ENCODE measurements at places on chromosomes 11 and 22.
A peak's percentile ranks its signal among the peaks of the same experiment; 100 is the strongest.

GRCh38 chr22:26735019-26735409 is 77.6 kb downstream of the MIAT start:
- no peak for DNase-seq

DNA sequence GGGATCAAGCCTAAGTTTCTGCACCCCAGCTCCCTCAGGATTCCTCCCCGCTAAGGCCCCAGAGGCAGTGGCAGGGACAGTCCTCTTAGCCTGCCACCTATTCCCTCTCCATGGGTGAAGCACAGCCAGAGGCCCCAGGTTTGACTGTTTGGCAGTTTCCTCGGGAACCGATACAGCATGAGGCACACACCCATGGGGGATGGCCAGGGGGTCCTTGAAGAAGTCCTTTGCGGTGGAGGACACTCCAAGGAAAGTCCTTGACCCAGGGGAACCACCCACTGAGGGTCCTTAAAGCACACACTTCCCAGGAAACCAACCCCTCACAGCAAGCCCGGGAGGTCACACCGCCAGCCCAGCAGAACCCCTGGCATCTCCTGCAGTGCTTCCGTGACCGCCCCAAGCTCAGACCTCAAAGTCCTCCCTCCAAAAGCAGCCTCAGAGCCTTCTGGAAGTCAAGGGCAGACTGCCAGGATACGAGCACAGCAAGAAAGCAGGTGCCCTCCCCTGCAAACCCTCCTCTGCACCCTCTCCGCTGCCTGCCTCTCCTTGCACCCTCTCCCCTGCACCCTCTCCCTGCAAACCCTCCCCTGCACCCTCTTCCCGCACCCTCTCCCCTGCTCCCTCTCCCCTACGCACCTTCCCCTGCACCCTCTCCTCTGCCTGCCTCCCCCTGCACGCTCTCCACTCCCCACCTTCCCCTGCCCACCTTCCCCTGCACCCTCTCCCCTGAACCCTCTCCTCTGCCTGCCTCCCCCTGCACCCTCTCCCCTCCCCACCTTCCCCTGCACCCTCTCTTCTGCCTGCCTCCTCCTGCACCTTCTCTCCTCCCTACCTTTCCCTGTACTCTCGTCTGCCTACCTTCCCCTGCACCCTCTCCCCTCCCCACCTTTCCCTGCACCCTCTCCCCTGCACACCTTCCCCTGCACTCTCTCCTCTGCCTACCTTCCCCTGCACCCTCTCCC is 1.4 kb downstream of the SIGIRR start:
- no peak for DNase-seq

- peak; percentile 88 for DNase-seq
Measured at GRCh38 chr11:469684-470560, 19.8 kb downstream of the PTDSS2 start.

DNA sequence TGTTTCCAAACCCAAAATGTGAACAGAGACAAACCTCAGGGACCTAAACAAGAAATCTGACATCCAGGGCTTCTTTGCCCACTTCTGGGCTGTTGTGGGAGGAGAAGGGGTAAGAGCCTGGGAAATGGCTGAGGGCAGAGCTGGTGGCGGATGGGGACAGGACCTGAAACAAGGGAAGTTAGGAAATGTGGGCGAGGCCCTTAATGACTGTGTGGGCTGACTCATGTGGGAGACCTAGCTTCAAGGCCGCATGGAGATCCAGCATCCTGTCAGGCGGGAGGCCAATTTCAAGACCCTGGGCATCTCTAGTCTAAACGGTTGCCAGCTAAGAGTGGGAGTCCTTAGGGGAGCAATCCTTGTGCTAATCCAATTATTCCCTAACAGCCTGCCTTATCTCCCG is 2.1 kb upstream of the OAF start:
- peak; percentile 79 for DNase-seq

DNA sequence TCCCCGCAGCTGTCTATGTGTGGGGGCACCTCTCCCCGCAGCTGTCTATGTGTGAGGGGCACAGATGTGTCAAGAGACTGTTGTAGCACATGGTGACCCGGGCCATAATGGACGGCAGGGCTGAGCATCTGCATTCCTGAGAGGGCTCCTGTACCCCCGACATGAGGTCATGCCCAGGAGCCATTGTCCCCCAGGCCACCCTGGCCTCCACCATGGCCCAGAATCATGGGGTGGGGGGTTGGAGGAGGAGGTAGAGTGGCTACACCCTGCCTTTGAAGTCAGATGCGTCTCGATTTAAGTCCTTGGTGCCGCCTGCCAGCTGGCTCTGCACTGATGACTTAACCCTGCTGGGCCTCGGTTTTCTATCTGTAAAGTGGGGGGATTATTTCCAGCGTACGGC is 49.1 kb downstream of the ARHGAP8 start:
- DNase-seq = no peak

GRCh38 chr22:19111140-19111539 is 11.1 kb downstream of the DGCR2 start:
- DNase-seq = no peak

- DNase-seq = no peak
Measured at GRCh38 chr11:48237727-48238126, 7.2 kb upstream of the OR4X2 start.

GRCh38 chr11:19025481-19026406 is 34.8 kb downstream of the MRGPRX2 start:
- DNase-seq = no peak

- DNase-seq = no peak
Measured at GRCh38 chr11:102824556-102824955, 18.9 kb downstream of the MMP3 start.

DNA sequence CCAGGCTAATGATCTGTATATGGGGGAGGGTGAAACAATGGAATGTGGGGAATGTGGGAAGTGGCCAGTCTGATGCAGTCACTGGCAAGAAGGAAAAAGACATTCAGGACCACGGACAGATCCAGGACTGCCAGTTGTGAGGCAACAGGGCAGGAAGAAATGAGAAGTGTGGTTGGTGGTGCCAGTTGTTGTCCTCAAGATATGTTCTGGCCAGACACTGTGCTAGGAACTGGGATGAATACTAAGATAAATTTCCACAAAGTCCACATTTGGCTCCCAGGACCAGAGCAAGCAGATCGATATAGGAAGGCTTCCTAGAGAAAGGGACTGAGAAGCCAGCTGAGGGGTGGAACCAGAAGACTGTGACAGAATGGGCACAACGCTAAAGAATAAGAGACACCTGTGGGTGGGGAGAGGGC is 6.8 kb upstream of the TPBGL start:
- DNase-seq = peak; percentile 57

GRCh38 chr11:75193271-75193670 is 42.4 kb downstream of the SLCO2B1 start:
- DNase-seq = no peak

- DNase-seq = no peak
Measured at GRCh38 chr11:33830903-33831648, 56.8 kb upstream of the FBXO3 start.

- DNase-seq = no peak
Measured at GRCh38 chr22:28795932-28796856, 4.2 kb downstream of the XBP1 start.

DNA sequence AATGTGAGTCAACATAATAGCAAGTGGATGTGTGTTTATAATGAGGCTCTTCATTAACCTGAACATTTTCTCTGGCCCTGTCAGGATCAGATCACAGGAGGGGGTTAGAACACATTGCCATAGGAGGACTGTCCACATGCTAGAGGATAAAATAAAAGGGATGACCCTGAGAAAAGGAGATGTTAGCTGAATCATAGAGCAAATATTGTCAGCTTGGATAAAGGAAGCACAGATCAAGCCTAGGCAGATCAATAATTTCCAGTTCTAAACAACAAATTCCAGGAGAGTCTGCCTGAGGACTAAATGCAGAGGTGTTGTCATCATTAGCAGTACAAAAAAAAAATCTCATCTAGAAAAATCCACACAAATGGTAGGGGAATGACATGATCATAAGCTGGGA is 337.9 kb downstream of the LRRC4C start:
- no peak for DNase-seq

Measured in fibroblast of lung (primary cell).